ENCODE measurements at places on chromosomes 2 and 18. TPM values are rescaled to one million over a fixed set of nuclear protein-coding genes. Genes with fewer than 3 reads are reported as not detected.
A peak's percentile ranks its signal among the peaks of the same experiment; 100 is the strongest.

DNA sequence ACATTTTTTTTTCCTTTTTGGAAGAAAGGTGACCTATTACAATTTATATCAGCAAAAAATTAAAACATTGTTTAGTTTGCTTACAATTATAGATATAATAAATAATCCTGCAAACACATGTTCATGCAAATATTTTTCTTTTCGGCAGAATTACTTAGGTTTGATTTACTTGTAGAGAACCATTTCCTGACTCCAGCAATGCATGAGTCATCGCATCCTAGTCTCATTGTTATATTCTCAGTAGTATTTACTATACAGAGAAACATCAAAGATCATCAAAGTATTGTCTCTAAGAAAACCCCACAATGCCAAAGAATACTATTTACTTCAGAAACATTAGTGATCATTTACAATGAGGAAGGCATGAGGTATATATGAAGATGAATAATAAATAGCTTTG is 40.4 kb upstream of the MTIF2 start:
- peak; percentile 15 for DNase-seq

GRCh38 chr2:149027590-149028250 is 10.8 kb upstream of the LYPD6B start:
- no peak for DNase-seq

DNA sequence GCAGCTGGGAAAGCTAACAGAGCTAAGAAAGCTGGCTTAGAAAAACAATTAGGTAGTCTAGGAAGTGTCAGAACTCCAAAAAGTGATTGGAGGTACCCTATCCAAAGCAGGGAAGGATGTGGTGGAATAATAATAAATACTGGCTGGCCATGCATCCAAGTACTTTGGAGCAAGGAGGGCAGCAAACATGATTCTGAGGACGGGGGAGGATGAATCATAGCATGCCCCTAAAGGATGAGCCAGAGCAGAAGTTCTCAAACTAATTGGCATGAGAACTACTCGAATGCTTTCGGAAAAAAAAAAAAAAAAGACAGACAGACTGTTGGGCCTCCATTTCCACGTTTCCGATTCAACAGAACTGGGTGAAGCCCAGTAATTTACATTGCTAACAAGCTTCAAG is 2.4 kb downstream of the CWC22 start:
- DNase-seq: no peak

- DNase-seq: no peak
These were observed 162.7 kb downstream of the INHBB start for GRCh38 chr2:120508567-120509041.

GRCh38 chr2:205579335-205579734 is 103.0 kb upstream of the NRP2 start:
- no peak for DNase-seq

The RBM44 gene
- polyA plus RNA-seq: 0.12 TPM

- DNase-seq: no peak
These were observed 42.4 kb downstream of the BMPR2 start for GRCh38 chr2:202418511-202418910.

GRCh38 chr2:101770726-101771125 is 73.2 kb downstream of the MAP4K4 start:
- DNase-seq: no peak

DNA sequence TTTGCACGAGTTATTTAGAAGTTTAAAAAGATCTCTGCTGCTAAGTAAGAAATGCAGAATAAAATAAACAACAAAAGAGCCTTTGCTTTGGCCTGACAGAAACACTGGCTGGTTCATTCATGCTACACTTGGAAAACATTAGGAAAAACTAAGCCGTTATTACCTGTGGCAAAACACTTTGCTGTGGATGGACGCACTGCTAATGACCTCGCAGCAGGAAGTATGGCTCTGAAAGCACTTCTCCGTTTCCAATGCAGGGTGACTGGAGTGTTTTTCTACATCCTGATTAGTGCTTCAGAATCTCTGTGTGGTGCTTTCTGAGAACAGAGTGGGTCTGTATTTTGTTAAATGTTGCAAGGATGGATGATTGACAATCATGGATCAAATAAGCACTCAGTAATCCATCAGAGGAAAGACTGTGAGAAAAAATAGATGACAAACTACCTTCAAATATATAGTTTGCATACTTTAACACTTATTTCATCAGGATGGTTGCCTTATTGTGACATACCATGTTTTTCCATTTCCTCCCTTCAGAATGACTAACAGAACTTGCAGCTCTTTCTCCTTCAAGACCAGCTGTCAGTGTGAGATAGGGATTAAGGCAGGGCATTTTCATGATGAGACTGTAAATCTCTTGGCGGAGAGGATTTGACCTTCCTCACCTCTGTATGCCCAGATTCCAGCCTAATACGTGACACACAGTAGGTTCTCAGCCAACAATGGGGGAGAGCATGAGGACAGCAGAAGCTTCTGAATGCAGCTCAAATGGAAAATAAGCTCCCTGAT is 38.0 kb downstream of the LINC00305 start:
- no peak for DNase-seq

Measured in AG04450 (cell line).